ENCODE measurements at places on chromosomes 5 and 9.
A peak's percentile ranks its signal among the peaks of the same experiment; 100 is the strongest.

GRCh38 chr5:30572279-30572678 lies 621.2 kb upstream of the CDH6 start:
- peak; percentile 39 for DNase-seq

DNA sequence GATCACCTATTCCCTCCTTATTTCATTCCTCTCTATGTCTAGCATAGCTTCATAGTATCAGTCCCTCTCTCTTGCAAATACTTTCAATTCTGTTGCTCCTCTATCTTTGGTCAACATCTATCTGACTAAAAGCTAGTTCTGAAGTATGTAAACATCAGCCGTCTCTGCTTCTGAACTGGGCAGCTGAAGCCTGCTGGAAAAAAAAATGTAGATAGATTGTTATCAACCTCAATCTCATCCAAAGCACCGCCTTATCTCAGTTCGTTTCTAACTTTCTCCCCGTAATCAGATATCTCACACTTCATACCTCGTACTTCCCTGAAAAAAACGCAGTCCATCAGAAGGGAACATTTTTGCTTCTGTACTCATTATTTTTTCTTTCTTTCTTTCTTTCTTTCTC lies 4.5 kb upstream of the SEMA6A start:
- DNase-seq, result no peak

DNA sequence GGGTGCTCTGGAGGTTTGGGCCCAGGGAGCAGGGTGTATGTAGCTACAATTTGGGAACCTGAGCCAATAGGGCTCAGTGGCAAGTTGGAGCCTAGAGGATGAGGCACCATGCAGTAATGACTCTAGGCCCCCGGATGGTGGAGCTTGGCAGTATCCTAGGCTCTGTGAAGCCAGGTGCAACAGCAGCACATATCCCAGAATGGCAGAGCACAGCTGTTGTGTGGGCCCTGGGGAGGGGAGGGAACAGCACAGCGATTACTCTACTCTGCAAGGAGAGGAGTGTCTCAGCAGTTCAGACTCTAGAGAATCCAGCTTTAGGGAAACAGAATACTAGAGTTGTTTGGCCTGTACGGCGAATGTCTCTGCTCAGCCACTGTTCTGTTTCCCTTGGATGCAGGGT lies 56.1 kb downstream of the LRRTM2 start:
- DNase-seq, result no peak

- peak; percentile 25 for DNase-seq
These were observed 419.7 kb downstream of the CDH10 start for GRCh38 chr5:24225051-24225450.

DNA sequence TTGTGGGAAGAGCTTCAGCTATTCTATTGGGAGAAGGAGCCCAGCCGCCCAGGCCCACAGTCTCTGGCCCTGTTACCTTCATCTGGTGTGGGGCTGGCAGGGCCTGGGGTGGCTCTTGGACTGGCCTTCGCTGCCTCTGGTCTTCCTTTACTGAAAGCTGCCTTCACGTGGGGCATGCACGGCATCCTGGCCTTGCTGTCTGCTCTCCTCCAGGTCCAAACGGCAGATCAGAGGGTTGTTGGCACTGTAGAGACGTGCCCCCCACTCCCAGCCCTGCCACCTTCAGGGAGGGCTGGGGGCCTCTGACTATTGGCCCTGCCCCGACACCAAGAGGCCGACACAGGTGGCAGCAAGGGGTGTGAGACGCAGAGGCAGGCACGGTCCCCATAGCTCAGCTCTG lies 291.3 kb upstream of the IRX1 start:
- no peak for DNase-seq

GRCh38 chr9:22529426-22530199 lies 83.0 kb downstream of the DMRTA1 start:
- peak; percentile 47 for DNase-seq

- DNase-seq, result no peak
These were observed 193.5 kb downstream of the SEC61B start for GRCh38 chr9:99415606-99416005.

GRCh38 chr9:116632990-116633838 lies 53.9 kb upstream of the TRIM32 start:
- DNase-seq, result no peak

DNA sequence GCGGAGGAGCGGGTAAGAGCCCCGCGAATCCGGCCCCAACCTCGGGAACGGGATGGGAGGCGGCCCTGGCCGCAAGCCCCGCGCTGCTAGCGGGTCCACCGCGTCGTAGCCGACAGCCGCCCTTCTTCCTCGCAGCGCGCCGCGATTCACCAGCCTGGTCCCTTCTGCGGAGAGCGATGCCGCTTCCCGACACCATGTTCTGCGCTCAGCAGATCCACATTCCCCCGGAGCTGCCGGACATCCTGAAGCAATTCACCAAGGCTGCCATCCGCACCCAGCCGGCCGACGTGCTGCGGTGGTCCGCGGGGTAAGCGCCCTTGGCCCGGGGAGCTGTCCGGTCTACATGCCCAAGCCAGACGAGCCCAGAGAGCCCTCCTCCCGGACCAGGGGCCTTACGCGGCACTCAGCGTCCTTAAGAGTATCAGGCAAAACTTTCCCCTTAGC lies 335 bp downstream of the ROPN1L start:
- no peak for DNase-seq

- no peak for DNase-seq
These were observed 34.8 kb upstream of the DENND1A start for GRCh38 chr9:123964761-123965160.

DNA sequence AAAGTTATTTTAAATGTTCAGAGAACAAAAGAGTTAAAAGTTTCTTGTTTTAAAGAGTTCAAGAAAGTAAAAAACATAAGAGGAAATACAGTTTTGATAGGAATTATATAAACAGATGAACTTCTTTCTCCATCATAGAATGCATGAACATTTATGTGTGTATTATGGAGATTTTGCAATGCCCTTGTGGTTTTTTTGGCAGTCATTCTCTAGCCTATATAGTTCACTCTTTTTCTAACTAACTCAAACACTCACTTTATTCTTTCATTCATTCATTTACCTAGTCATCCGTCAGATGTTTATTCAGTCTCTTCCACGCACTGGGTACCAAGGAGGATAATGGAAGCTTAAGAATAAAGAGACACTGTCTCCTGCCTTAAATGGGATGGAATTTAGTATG lies 195.9 kb upstream of the VLDLR start:
- no peak for DNase-seq

DNA sequence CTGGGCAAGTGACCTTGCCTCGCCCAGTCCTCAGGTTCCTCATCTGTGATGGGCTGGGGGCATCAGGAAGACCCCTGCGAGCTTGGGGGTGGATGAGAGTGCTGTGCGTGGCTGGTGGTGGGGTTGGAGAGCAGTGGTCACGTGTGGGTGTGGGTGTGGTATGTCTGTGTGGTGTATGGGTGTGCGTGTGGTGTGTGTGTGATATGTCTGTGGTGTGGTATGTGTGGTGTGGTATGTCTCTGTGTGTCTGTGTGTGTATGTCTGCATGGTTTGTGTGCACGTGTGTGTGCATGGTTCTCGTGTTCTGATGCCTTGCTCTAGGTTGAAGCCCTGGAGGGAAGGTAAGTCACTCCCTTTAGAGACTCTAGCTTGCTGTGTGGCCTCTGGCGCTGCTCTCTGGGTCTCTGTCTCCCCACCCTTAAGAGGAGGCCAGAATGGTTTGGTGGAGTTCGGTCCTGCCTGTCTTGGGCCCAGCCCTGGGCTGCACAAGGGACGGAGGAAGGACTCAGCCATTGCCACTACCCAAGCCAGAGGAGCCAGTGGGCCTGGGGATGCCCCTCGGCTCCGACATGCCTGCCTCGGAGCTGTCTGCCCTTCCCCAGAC lies 87.0 kb downstream of the RXRA start:
- no peak for DNase-seq

- no peak for DNase-seq
These were observed 5.8 kb upstream of the ST6GALNAC6 start for GRCh38 chr9:127905004-127905728.

- no peak for DNase-seq
These were observed 369.6 kb upstream of the WWC1 start for GRCh38 chr5:167921796-167922195.

- peak; percentile 14 for DNase-seq
These were observed 31.7 kb upstream of the NR3C1 start for GRCh38 chr5:143435210-143435657.

GRCh38 chr5:35820735-35821134 lies 36.0 kb upstream of the IL7R start:
- no peak for DNase-seq

- DNase-seq, result no peak
These were observed 57.6 kb downstream of the IL31RA start for GRCh38 chr5:55908804-55909203.

GRCh38 chr9:133141833-133142595 lies 21.0 kb upstream of the RALGDS start:
- no peak for DNase-seq

- no peak for DNase-seq
These were observed 48.0 kb upstream of the ASTN2 start for GRCh38 chr9:117462861-117463260.

GRCh38 chr9:136438548-136439480 lies 831 bp downstream of the INPP5E start:
- DNase-seq, result peak; percentile 48

GRCh38 chr5:13591621-13592020 lies 352.9 kb downstream of the DNAH5 start:
- DNase-seq, result no peak

DNA sequence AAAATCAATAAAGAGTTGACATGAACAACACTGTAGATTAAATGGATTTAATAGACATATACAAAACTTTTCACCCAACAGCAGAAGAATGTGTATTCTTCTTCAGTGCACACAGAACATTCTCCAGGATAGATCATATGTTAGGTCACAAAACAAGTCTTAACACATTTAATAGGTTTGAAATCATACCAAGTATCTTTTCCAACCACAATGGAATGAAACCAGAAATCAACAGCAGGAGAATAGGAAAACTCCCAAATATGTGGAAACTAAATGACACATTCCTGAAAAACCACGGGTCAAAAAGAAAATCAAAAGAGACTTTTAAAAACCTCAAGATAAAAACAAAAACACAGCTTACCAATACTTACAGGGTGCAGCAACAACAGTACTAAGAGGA lies 790.1 kb upstream of the ZNF608 start:
- no peak for DNase-seq

GRCh38 chr9:134200730-134201129 lies 36.4 kb upstream of the RNU6ATAC start:
- DNase-seq, result no peak

All from mesendoderm (in vitro differentiated cells).